ENCODE measurements at places on chromosomes 4 and X. TPM values are rescaled to one million over a fixed set of nuclear protein-coding genes. Genes with fewer than 3 reads are reported as not detected.

Gene PPP1R2C
- not detected for total RNA-seq

Gene AFF2
- total RNA-seq = 0.67 TPM

DNA sequence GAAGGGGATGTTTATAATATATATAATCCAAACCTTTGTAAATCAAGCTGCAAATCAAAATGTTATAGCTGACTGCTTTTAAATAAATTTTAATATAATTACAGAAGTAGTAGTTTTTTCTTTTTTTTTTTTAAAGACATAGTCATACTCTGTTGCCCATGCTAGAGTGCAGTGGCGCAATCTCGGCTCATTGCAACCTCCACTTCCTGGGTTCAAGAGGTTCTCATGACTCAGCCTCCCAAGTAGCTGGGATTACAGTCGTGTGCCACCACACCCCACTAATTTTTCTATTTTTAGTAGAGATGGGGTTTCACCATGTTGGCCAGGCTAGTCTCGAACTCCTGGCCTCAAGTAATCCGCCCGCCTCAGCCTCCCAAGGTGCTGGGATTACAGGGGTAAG is 178.7 kb downstream of the FBXW7 start:
- DNase-seq = no peak

DNA sequence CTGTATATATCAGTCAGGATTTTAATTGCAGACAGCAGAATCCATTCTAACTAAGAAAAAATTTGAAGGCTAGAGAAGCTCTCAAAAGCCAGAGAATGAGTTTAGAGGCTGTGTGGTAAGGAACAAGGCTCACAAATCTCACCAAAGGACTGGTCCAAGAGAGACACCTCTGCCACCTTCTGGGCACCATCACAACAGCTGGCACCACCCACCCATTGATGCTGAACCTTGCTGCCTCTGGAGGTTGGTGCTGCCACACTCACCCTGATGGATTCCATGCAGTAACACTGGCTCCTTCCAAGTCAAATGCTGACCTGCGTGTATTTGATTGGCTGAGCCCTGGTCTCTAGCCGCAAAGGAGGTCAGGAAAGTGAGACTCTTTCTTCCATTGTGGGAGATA is 100.8 kb downstream of the BEND2 start:
- DNase-seq = no peak

DNA sequence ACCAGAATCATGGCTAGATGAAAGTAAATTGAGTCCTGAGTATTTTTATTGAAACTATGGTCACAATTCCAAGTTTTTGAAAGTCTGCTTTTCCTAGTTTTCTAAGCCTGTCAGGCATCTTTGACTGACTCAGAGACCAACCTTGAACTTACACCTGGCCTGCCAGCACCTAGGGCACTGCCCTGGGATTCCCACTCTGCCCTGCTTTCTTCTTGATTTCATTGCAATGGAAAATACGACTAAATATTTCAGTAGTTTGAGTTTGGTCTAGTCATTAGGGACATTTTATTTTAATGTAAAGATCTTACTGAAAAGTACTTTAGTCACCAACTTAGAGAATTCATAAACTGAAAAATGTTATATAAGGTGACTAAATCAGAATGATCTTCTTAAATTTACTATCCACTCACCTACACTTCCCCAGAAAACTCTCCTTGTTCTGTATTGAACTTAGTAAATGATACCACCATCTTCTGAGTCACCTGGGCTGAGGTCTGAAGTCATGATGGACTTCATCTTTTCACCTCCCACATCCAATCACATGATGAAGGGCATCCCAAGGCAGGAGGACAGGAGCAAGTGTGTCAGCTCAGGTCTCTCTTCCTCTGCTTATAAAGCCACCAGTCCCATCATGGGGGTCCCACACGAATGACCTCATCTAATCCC is 11.6 kb upstream of the PYURF start:
- DNase-seq = no peak

GRCh38 chr4:53015681-53016080 is 153.6 kb downstream of the RASL11B start:
- DNase-seq = no peak

GRCh38 chrX:152177052-152177451 is 38.7 kb upstream of the MAGEA10 start:
- DNase-seq = no peak

Gene GAGE12D
- total RNA-seq = not detected

DNA sequence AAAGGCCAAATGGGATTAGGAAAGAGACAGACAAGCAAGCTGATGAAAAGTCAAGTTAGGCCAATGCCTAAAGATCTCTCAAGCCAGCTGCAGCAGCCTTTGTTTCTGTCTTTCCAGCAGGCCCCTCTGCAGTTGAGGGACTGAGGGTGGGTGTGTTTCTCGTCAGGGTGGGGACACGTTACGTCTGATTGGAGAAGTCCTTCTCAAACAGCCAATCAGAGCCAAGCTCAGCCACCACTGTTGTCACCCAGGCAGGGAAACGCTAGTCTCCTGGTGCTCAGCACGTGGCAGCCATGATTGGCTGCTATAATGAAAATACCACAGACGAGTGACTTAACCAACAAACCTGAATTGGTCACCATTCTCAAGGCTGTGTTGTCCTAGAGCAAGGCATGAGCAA is 177.1 kb upstream of the LCORL start:
- DNase-seq = no peak

GRCh38 chrX:107684956-107685385 is 56.7 kb downstream of the PRPS1 start:
- peak; percentile 81 for DNase-seq

Gene CHRNA9
- not detected for total RNA-seq

Gene MAGED4
- total RNA-seq = 0.40 TPM

Gene CHRDL1
- 3.7 TPM for total RNA-seq

Gene SPANXC
- total RNA-seq = not detected

Gene SMC1A
- total RNA-seq = 50.8 TPM

- DNase-seq = no peak
Measured at GRCh38 chr4:176031922-176032321, 33.7 kb upstream of the WDR17 start.

Gene DDX53
- not detected for total RNA-seq

GRCh38 chr4:52312722-52313121 is 261.6 kb downstream of the SPATA18 start:
- no peak for DNase-seq

DNA sequence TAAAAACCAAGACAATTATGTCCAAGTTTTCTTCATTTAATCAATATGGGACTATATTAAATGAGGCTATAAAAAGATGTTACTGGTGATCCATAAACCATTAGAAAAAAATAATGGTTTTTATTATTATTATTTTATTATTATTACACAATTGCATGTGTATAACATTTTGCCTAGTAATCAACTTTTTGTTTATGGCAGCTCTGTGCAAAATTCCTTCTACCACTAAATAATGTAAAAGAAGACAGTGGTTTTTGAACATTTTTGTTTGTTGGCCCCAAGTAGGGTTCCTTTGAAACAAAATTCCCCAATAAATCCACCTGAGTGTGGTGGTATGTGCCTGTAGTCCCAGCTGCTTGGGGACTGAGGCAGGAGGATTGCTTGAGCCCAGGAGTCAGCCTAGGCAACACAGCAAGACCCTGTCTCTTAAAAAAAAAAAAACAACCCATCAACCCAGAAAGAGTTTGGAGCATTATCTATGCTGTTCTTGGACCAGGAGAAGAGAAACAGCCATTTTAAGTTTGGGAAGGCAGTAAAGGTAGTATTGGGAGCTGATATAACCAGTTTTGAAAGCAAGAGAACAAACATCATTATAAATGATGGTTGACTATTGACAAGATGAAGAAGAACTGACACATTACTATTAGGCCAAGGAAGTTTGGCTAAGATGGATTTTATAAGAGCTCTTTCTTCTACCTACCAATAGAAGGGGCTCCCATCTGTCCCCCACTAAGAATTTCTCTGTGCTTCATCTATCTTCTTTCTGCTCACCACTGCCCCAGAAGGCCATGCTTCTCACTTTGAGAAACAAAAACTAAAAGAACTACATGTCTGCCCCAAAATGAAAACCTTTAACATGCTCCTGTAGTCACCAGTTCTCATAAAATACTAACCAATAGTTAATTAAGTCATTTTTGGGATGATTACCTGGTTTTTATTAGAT is 2.2 kb downstream of the TMEM156 start:
- DNase-seq = no peak

DNA sequence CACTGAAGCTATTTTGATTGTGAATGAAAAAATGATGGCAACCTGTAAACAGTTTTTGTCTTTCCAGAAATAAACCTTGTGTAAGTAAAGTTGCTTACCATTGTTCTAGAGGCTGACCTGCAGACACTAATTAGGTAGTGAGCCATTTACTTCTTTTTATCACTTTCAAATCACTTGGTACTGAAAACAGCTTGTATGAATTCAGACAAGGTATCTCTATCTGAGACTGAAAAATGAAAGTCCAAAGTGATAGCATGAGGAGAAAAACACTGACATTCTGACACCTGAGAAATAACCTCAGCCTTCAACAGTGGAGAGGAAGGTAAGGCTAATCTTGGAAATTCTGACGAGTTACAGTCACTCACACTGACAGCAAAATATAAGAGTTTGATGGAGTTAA is 238.8 kb downstream of the GPC3 start:
- DNase-seq = no peak

DNA sequence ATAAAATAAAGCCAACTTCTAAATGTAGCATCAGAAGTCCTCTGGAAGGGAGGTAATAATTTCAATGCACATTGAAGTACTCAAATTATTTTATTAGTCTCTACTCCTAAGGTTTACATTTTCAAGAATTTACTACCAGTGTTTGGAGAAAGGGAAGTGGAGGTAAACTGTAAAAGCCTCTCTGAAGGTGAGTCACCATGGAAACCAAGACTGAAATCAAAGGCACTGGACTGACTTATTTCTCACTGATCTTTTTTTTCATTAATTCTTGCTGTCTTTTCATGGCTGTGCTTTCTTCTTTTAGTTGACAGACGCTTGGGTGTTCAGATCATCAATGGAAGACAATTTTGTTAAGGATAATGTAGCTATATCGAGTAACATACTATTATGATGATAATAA is 9.7 kb downstream of the SLC39A8 start:
- DNase-seq = no peak

Gene ARHGAP4
- 22.9 TPM for total RNA-seq

Gene TEC
- 3.1 TPM for total RNA-seq

DNA sequence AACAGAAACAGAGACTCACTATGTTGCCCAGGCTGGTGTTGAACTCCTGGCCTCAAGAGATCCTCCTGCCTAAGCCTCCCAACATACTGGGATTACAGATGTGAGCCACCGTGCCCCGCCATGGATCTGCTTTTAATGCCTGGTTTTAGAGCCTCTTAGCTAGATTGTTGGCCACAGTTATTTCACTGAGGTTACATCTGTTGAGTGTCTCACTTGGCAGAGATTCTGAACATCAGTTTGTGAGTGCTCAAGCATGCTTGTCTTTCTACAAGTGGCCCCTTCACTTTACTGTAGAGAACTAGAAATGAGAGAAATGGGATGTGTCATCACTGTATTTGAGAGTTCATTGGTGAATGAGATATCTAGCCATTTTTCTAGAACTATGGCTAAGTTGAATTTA is 218.5 kb downstream of the APBB2 start:
- no peak for DNase-seq

DNA sequence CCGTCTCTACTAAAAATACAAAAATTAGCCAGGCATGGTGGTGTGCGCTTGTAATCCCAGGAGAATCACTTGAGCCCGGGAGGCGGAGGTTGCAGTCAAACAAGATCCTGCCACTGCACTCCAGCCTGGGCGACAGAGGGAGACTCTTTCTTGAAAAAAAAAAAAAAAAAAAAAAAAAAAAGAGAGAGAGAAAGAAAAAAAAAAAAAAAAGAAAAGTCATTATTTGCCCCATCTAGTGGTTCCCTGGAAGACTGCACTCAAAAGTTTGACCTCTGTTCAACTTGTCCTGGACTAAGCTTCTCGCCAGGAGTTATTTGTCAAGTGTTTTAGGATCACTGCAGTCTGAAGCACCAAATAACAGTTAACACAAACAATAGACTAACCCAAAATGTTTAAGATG is 45.3 kb upstream of the KCTD8 start:
- DNase-seq = no peak

DNA sequence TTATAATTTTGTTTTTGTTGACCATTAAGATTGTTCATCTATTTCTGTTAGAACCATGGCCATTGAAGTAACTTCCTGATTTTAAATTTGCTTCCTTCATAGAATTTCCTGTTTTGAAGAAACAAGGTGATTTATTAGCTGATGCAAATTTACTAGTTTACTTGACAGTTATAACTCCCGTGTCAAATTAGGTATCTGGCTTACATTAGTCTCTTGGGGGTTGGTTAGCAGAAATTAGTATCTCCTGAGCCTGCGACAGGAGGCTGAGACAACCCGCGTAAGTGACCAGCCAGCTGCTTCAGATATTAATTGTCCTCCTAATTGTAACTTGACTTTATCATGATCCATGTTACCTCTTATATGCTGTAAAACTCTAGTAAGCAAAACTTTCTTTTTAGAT is 154.3 kb downstream of the CFAP299 start:
- DNase-seq = no peak

- DNase-seq = peak; percentile 88
Measured at GRCh38 chr4:40856840-40857362, 107.1 kb downstream of the NSUN7 start.

DNA sequence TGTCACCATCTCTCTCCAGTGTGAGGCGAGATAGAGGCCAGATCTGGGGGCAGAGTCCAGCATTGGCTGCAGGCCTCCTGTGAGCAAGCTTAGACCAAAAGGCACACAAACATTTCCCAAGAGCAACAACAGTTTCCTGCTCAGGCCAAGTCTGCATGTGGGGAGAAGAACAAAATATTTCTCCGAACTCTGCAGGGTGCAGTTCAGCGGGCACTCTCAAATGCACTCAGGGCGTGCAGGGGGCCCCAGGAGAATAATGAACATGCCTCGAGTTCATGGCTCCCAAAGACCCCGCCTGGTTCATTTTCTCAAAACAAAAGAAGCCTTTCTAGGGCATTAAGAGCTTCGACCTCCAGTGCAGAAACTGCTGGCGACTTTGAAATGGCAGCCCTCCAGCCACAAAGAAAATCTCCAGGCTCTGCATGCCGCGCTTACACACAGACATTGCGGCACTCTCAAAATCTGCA is 57.8 kb upstream of the HELT start:
- DNase-seq = no peak

DNA sequence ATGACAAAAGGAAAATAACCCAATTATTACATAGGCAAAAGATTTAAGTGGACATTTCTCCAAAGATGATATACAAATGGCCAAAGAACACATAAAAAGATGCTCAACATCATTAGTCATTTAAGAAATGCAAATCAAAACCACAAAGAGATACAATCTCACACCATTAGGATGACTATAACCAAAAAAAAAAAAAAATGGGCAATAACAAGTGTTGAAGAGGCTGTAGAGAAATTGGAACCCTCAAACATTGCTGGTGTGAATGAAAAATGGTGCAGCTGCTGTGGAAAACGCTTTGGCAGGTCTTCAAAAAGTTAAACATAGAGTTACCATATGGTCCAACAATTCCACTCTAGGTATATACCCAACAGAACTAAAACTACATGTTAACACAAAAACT is 5.6 kb upstream of the PRDX4 start:
- DNase-seq = no peak

DNA sequence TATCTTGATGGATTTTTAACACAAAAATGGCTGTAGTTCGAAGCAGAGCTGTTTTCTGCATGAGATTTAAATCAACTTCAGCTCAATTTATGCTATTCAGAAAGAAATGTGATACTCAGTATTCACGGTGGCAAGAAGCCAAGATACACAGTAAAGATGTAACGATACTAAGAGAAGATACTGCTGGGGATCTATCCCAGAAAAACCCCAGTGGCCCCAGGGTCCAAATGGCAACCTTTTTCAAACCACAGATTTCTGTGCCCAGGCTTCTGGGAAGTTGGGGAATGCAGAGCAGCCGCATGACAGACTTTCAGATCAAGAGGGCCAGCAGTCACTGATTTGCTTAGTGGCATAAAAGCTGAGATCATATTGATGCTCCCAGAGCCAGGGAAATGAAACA is 353.9 kb downstream of the AFF2 start:
- DNase-seq = no peak

Gene CITED1
- 2.1 TPM for total RNA-seq

Data from cardiac septum (tissue), 1 donor.